NAMALWA (cell line): ENCODE measurements at places on chromosomes 6 and 20.

- DNase-seq = no peak
These were observed 52.4 kb upstream of the RNF24 start for GRCh38 chr20:4067600-4068261.

DNA sequence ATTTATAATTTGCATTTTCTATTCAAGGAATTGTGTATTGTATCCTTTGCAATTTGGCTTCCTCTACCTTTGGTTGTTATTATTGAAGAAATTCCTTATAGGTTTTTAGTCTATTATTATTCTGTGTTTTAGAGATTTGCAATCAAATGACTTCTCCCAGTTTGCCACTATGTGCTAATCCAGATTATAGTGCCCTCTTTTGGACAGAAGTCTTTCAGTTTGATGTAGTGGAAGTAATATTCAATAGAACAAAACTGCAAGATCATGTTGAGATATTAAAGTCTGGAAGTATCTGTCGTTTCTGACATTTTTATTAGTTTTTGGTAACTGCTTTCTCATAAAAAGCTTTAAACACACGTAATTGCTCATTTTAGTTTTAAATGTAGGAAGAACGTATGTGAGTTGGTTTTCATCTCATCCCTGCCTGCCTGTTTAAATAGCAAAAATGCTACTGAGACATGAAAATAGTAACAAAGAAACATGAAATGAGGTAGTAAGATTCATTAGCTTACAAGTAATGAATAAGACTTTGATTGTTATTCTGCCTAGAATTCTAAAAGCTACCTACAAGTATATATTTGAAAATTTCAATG, 72.8 kb downstream of the RTN4IP1 start:
- DNase-seq = peak; percentile 54

GRCh38 chr6:132131351-132131750, 180.2 kb upstream of the CCN2 start:
- no peak for DNase-seq

DNA sequence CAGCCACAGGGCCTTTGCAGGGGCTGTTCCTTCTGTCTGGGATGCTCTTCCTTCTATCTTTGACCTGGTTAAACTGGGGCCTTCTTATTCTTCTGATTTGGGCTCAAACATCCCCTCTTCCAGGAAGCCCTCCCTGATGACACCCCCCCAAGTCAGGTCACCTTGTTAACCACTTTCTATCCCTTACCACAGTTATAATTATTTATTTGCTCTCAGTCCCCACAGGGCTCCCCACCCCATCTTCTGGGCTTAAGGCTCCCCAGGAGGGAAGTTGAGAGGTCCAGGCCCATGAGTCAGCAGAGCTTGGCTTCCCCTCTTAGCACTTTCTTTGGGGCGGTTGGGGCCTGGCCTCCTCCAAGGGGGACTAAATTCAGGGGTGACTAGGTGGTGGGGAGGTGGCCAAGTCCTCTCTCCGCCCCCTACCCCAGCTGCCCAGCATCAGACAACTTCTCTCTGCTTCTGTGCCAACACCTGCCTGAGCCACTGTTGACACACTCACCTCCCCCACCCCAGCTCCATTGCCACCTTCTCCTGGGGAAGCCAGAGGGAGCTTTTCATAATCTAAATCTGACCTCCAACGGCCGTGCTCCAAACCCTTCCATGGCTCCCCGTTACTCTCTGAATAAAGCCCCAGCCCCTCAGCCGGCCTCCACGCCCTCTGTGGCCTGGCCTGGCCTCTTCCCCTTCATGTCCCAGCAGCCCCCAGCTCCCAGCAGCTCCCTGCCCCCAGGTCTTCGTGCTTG, 70.0 kb downstream of the CEBPB start:
- DNase-seq = no peak

GRCh38 chr20:21089391-21089790, 16.8 kb downstream of the LINC00237 start:
- DNase-seq = no peak

DNA sequence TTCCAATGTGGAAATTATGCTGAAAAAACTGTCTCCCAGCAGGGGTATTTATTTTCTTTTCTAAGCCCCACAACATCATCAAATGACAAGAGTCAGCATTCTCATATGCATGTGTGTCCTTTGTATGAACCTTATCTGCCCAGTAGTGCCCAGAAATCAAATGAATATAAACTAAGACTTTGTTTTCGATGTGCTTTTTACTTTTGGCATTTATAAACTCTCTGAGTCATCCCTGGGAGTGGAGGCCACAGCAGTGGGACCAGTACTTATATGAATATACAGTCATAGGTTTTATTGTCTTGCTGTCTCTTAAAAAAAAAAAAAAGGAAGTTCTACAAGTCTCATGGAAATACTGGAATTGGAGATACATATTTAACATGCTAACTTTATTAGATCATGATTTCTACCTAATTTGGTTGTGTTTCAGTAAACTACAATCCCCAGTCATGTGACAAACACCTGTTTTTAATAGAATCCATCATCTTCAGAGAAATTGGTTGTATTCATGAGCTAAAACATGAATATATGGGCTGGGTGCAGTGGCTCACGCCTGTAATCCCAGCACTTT, 99.2 kb upstream of the TMEM181 start:
- DNase-seq = no peak

DNA sequence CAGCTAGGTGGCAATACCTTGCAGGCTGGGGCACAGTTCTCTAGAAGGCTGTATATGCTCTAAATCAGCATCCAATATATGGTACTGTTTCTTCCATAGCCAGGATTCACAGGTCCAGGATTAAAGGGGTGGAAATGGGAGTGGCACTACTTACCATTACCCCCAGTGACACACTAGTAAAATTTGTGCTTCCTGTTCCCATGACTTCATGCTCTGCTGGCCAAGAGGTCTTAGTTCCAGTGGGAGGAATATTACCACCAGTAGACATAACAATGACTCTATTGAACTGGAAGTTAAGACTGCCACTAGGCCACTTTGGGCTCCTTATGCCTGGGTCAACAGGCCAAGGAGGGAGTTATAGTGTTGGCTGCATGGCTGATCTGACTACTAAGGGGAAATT, 174.3 kb upstream of the TNFAIP3 start:
- DNase-seq = no peak

DNA sequence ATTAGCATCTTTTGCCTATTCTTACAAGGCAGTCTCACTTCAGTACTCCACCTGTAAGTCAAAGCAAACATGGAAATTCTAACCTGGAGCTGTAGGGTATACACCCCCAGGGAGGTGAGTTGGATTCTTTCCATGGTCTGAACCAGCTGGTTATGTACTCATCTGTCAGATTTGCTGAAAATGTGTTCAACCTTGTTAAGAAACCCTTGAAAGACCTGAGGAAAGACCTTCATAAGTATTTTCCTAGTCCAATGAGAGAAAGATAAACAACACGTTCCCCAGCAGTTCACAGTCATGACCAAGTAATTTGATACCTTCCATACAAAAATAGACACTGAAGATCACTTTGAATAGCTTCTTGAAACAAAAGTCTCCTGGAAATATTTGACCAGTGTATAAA, 42.5 kb downstream of the ID4 start:
- DNase-seq = no peak

DNA sequence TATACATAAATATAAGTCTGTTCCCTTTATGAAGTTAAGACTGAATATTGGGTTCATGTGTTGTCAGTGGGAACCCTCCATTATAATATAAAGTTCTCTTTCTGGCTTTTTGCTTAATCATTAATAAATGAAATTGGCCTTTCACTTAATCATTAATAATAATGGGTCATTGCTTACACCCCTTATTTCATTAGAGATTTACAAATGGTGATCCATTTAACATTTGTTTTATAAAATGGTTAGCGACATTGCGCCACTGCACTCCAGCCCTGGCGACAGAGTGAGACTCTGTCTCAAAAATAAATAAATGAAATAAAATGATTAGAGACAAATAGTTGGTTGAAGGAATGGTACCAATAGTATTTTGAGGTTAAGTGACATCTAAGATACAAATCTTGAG, 18.5 kb downstream of the DDX43 start:
- no peak for DNase-seq

DNA sequence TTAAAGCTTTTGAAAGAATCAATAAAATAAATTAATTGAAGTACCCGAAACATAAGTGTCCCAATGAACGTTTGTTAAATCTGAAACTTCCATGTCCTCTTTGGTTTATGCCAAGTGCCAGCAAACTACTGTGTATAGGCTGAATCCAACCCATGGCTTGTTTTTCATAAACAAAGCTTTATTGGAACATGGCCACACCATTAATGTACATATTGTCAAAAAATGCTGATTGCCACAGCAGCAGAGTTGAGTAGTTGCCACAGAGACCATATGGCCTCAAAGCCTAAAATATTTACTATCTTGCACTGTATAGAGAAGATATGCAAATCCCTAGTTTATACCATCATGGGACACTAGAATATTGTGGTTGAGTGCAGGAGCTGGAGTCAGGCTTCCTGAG, 406.1 kb downstream of the MAFB start:
- DNase-seq = no peak

DNA sequence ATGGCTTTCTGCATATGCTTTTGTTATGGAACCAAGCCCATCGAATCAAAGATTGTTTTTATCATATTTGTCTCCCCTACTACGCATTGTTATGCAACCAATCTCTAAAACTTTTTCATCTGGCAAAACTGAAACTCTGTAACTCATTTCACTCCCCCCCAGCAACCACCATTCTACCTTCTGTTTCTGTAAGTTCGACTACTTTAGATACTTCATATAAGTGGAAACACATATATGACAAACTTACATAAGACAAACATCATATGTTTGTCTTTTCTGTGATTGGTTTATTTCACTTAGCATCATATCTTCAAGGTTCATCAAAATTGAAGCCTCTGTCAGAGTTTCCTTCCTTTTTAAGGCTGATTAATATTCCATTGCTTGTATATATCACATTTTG, 34.8 kb downstream of the CEP57L1 start:
- no peak for DNase-seq

DNA sequence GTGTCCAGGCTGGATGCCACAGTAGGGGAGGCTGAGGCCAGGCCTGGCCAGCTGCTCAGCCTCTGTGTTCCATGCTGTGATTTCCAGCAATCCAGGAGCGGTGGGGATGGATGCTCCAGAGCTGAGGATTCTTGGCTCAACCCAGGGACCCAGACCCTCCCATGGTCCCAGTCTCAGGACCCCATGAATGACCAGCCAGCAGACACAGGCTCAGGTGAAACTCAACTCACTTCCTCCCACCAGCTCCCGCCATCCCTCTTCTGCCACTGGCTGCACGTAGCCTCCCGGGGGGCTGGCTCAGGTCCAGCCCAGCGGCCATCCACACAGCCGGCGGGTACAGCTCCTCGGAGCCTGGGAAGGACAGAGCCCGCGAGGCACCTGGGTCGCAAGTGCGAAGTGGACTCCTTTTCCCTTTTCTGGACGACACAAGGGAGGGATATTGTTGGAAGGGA, 54.5 kb upstream of the DACT2 start:
- DNase-seq = no peak

- DNase-seq = no peak
These were observed 126.6 kb downstream of the CDC5L start for GRCh38 chr6:44514085-44514484.
